Effector CD4-positive, alpha-beta T cell (primary cell): ENCODE measurements at places on chromosomes 2 and 18.

DNA sequence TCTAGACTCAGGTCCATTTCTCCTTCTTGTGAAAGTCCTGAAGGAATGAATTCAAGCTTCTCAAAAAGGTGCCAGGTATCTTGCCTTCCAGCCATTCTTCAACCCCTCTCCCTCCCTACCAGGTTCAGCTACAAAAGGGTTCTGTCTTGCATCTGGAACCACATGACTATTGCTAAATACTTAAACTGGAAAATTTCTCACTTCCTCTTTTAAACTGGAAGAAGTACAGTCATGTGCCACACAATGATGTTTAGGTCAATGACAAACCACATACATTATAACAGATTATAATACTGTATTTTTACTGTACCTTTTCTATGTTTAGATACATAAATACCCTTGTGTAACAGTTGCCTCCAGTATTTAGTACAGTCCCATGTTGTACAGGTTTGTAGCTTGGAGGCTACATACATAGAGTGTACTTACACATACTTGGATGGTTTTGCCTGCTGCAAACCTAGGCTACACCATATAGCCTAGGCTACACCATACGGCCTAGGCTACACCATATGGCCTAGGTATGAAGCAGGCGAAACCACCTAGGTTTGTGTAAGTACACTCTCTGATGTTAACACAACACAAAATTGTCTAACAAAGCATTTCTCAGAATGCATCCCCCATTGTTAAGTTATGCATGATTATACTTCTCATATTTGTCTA is 142.0 kb upstream of the DNMT3A start:
- DNase-seq: no peak

- DNase-seq: no peak
Measured at GRCh38 chr2:121501554-121501953, 29.1 kb upstream of the RNU4ATAC start.

DNA sequence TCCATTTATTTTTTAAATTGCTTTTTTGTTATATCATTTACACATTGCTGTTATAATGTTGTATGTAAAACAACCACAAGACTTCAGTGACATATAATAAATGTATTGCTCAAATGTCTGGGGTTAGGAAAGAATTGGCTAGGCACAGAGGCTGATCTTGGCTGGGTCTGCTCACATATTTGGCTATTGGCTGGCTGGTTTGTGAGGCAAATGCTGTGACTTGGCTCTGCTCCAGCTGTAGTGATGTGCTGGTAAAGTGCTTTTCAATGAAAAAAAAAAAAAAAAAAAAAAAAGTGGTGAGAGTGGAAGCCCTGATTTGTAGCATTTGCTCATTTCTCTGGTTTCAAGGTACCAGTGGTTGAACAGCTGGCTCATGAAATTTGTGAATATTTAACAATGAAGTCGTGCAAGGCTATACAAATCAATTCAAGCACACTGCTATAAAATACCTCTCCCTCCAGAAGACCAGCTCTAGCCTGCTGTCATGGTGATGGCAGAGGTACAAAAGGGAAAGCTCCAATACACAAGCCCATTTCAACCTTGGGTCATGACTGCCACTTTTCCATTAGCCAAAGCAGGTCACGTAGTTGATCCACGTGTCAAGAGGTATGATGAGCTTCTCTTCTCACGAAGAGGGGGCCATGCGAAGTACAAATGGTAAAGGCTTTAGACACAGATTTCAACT is 43.7 kb upstream of the RIT2 start:
- DNase-seq: no peak

DNA sequence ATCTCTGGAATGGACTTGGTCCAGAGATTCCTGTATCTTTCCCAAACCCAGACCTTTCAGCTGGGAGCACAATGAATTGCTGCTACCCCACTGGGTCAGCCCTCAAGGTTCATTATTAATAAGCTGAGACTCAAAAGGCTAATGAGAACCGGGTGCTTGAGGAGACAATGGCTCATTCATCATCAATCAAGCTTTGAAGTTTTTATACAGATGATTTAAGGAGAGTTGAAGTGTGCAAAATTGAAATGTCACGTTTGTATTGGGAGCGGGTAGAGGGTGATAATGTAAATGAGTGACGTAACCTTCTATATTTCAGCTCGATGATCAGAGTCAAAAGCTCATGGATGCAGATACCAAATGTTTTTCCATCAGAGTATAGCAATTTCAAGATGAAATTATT is 744.9 kb downstream of the ERBB4 start:
- no peak for DNase-seq

DNA sequence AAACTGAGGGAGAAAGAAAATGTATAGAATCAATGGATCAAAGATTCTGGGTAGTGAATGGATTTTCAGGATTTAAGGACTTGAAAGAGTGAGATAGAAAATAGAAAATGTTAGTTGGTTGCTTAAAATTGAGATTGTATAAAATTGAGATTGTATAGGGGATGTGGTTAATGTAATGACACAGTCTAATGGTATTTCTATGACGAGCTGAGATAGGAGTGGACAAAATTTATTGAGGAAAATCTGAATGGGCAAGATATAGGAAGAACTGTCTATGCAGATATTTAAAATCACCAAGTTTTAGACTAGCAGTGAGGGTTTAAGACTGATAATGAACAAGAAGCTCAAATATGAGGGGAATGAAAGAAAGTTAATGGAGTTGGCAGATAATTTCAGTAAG is 406.6 kb downstream of the NYAP2 start:
- DNase-seq: no peak
